ENCODE measurements at places on chromosomes 2 and 18.

DNA sequence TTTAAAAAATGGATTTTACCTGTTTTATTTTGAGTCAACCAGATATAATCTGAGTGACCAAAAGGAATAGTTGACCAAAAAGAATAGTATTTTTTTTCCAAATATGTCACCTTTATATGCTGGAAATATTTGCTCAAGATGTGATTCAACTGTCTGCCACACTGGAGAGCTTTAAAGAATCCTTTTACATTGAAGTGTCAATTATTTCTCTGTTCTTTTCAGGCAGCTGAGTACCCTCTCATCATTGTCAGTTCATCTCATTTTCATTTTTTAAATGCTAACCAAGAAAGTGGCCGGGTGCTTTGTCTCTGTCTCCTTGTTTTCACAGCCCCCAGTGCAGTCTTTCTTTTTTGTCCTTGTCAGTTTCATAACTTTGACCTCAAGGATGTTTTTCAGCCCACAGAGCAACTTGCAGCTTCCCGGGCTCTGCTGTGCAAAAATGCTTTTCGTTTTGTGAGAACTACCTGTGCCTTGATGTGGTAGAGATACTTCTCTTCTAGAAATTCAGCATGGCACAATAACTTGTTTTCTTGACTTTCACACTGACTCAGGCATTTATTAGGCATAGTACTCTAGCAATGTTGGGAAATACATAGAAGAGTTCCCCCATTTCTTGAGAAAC, 23.4 kb upstream of the CERS6 start:
- no peak for DNase-seq

DNA sequence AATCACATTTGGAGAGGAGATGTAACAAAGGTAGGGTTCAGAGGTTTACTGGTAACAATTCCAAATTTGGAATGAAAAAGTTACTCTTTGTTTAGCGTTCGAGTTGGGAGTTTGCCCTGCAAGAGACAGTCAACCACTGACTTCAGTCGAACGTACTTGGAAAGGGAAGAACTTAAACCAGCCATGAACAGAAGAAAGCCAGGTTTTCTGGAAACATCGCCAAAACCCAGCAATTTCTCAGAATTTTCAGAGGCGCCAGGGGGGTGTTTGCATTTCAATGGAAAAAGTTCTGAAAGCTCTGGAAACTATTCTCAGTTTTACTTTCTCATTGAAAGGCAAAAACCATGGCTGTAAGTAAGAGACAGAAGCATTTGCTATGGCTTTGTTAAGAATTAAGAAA, 28.5 kb upstream of the AQP4 start:
- DNase-seq, result no peak

DNA sequence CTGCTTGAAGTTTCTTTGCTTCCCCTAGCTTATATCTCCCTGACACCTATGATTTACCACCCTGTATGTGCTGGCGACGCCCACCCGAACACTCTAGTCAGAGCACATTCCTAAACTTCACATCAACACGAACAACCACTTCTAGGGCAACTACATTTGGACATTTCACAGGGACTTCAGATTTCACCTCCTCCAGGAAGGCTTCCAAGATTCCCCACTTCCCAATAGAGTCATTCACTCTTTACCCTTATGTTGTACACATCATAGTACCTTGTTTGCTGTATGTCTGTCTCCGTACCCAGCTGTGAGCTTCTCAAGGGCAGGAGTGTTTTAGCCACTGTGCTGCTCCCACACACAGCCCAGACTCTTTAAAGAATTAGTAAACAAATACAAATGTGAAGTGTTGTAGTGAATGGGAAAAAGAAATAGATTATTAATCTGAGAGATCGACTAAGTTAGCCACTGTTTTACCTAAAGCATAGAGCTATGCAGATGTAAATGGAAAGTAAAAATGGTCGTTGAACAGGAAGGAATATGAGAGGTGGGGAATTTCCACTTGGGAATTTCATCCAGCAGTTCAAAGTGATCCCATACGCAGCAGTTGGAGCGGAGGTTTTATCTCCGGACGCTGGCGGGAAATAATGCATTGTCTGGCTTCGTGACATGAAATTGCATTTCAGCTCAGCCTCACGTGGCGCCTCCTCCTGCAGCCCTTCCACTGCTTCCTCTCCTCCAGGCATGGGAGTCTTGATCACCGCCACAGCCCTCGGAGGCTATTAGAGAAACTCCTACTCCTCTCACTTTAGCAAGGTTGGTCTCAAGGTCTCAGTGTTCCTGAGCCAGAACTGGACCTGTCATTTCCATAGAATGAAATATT, 233.4 kb upstream of the COPS8 start:
- DNase-seq, result no peak

- DNase-seq, result no peak
Measured at GRCh38 chr18:8525692-8526091, 83.5 kb upstream of the RAB12 start.

DNA sequence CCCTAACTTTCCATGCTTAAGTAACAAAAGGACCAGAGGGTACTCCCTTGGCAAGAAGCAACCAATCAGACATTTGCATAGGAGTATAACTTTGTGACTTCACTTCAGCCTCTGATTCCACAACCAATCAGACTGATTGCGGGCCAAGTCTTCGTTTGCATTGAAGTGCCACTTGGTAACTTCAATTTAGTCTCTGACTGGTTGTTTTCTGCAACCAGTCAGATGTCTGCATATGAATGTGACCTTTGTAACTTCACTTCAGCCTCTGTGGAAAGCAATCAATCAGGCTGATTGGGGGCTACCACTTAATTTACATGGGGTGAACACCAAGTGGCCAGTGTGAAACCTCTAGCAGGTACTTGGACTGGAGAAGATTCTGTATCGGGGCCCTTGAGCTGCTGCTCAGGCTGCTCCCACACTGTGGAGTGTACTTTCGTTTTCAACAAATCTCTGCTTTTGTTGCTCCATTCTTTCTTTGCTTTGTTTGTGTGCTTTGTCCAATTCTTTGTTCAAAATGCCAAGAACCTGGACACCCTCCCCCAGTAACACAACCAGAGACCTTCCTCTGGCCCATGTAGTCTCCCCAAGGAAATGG, 241.5 kb downstream of the ACKR3 start:
- no peak for DNase-seq

GRCh38 chr18:77557046-77557587, 307.5 kb downstream of the GALR1 start:
- DNase-seq, result no peak

- no peak for DNase-seq
Measured at GRCh38 chr2:189574793-189575475, 5.7 kb downstream of the SLC40A1 start.

DNA sequence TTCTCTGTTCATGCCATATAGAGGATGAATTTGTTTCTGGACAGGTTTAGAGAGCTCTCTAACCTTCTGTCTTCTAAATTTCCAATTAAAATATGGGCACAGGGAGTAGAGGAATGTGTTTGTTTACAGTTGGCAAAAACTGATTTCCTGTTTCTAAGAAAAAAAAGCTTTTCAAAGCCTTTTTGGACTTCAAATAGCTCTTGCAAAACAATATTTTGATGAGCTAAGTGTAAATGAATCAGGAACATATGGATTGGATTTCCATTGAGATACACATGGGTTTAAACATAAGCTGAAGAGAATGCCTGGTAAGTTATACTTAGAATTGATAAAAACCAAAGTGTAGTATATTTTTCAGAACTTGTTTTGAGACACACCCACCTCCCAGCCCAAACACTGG, 677.5 kb downstream of the NYAP2 start:
- no peak for DNase-seq

GRCh38 chr2:99777656-99778290, 288.0 kb upstream of the REV1 start:
- no peak for DNase-seq

GRCh38 chr2:32189011-32189410, 23.3 kb downstream of the SLC30A6 start:
- no peak for DNase-seq

GRCh38 chr2:230899287-230899686, 25.8 kb downstream of the GPR55 start:
- DNase-seq, result no peak

GRCh38 chr2:5093056-5093455, 599.1 kb upstream of the SOX11 start:
- DNase-seq, result no peak

DNA sequence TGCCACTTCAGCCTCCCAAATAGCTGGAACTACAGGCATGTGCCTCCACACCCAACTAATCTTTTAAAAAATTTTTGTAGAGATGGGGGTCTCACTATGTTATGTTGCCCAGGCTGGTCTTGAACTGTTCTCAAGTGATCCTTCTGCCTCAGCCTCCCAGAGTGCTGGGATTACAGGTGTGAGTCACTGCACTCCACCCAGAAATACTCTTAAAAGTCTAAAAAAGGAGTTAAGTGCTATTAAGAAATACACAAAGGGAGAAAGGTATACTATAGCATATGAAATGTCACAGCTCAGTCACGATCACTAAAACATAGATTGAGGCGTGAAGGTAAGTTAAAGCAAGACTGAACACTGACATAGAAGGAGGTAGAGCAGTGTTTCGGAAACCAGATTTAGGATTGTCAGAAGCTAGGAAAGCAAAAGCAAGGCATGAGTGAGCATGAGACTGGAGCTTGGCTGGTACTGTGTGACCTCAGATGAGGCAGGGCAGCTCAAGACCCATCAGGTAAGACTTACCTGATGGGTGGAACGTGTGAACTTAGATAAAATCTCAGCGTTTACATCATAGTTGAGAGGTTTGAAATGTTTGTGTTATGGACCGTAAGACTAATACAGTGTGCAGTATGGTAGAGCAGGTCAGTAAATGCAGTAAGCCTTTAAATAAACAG, 9.2 kb downstream of the CCNYL1 start:
- DNase-seq, result no peak

DNA sequence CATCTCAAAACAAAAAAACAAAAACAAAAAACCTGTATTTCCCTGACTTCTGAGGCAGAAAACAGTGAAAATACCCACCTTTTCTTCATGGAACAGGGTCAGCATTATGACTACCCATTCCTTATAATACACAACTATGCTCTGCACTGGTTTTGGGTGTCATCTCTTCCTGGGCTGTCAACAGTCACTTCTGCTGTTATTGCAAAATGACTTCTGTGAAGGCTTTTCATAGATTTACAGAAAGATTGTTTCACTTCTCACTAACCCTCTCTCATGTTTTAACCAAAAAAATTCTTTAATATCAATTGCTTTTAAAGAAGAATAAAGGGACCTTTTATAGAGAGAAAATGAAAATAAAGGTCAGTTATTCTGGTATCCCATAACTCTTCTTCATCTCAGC, 26.5 kb upstream of the PIK3C3 start:
- DNase-seq, result no peak

GRCh38 chr2:121776361-121776760, 20.9 kb downstream of the TSN start:
- no peak for DNase-seq
